ENCODE measurements at places on chromosomes 2 and 18.

- no peak for DNase-seq
These were observed 42.4 kb downstream of the ASB1 start for GRCh38 chr2:238469155-238469554.

- no peak for DNase-seq
These were observed 63.4 kb downstream of the INPP4A start for GRCh38 chr2:98507891-98508708.

- no peak for DNase-seq
These were observed 16.0 kb upstream of the CHRNA1 start for GRCh38 chr2:174780191-174780840.

DNA sequence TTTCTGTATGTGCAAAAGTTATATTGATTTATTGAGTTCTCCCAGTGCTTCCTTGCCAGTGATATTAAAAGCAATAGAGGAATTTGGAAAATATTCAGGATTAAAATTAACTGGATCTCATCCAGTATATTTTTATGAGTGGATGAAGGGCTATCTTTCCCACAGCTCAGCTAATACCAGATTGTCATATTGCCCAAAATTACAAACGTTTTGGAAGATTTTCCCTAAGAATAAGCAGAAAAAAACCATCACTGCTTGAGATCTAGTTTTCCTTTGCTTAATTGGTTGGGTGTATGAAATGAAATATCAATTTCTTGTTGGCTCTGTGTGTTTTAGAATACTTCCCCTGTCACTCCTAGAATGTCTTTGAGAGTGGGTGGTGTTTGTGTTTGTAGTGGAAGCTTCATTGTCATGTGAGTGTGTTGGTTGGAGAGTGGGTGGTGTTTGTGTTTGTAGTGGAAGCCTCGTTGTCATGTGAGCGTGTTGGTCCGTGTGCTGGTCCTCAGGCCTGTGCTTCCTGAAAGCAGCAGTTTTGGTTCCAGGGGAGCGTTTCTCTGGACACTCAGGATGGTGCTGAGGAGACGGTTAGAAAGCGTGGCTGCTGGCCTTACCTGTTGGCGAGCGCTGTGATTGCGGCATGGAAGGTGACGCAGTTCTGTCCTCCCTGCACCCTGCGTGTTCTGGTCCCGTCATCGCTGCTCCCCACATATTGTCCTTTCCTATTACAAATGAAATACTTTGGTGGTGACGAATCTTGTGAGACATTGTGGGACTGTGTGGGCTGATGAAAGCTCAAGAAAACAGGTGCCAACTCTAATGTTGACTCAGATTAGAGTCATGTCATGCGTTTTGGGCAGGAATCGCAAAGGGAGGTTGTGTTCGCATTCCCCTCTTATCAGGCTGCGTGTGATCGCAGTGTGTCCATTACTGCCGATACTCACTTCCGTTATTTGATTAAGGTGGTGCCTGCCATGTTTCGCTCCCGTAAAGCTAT is 12.4 kb downstream of the ASB1 start:
- no peak for DNase-seq

- no peak for DNase-seq
These were observed 51.2 kb downstream of the ATIC start for GRCh38 chr2:215363039-215363438.

GRCh38 chr2:160687629-160688028 is 194.0 kb upstream of the RBMS1 start:
- DNase-seq = no peak

GRCh38 chr2:68414876-68415275 is 49.8 kb downstream of the PLEK start:
- peak; percentile 94 for DNase-seq

GRCh38 chr2:39837856-39838453 is 58.9 kb upstream of the THUMPD2 start:
- DNase-seq = no peak

Data from common myeloid progenitor, CD34-positive (primary cell).